Pons (tissue), 1 donor: ENCODE measurements at places on chromosomes 5 and 9.
A peak's percentile ranks its signal among the peaks of the same experiment; 100 is the strongest.

- DNase-seq, result no peak
Measured at GRCh38 chr9:28801144-28801799, 1228.0 kb upstream of the C9orf72 start.

DNA sequence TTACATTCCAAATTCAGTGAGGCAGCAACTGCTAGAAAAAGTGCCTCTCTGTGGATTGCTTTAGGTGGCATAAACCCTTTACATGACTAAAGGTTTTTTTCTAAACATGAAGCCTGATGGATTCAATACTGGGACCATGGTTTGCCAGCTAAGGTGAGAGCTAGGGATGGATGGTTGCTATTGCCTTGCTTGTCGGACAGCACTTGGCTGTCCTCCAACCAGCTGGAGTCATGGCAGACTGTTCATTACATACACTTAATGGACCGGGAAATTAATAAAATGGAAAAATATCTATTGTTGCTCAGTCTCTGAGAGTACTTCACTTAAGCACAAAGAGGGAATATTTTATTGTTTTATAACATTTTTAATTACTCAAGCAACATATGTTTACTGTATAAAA, 116.9 kb upstream of the TRPC7 start:
- DNase-seq, result no peak

GRCh38 chr9:37486616-37487548, 1.1 kb downstream of the POLR1E start:
- DNase-seq, result peak; percentile 57

DNA sequence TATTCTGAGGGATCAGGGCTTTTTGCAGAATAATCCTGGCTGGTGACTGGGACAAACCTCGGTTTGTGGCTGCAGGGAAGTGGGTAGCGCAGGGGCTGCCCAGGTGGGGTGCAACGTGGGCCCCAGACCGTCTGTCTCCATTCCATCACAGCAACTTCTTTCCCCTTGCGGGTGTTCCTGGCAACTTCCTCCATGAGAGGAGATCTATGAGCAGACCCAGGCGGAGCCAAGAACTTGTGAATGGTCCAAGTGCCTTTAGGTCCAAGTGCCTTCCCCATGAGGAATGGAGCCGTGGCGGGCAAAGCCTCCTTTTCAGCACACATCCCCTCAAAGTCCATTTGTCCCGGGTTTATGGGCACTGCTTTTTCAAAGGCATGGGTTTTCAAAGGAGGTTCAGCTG, 136.5 kb downstream of the PHF2 start:
- DNase-seq, result no peak

- DNase-seq, result no peak
Measured at GRCh38 chr9:11962327-11962726, 730.9 kb upstream of the TYRP1 start.

GRCh38 chr9:69056191-69056815, 20.8 kb downstream of the FXN start:
- no peak for DNase-seq

DNA sequence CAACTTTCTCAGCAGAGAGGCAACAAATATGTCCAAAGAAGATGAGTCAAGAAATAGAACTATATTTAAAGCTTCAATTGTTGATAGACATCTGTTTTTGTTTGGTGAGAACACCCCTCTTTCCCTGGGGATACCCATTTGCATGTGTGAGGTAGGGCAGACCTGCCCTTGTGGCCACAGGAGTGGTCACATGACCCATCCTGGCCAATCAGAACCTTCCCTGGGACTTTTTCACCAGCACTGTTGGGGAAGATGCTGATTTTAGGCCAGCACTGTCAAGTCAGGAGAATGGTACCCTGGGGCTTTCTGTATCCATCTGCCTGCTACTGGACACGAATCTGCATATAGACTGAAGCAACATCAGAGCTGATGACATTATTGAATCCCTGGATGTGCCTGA, 211.2 kb downstream of the CDK5RAP2 start:
- DNase-seq, result no peak

DNA sequence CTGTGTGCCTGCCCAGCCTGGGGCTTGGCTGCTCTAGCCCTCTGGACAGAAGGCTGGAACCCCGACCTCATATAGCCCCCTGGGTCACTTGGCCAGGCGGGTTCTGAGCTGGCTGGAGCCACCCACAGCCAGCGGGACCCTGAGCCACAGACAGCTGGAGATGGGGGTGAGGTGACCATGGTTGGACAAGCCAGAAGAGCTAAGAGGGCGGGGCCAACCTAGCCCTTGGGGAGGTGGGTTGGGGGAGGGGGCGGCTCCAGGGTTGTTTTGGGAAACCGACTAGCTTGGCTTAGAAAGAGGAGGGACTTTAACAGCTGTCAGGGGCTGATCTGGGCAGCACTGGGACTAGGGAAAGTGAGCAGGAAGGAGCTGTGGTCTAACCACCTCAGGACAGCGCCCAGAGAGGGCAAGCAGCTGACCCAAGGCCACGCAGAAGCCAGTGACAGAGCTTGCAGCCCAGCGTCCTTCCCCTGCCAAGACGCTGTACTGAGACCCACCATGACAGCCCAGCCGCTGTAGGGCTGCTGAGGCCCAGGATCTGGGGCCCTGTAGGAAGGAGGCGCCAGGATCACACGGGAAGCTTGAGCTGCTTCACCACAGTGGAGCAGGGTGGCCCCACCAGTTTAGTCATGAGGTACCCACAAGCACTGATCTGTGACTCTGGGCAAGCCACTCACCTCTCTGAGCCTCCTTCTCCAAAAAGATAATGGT, 2.2 kb downstream of the AIF1L start:
- no peak for DNase-seq

GRCh38 chr5:56588636-56589480, 226.5 kb upstream of the MAP3K1 start:
- no peak for DNase-seq

- DNase-seq, result no peak
Measured at GRCh38 chr5:103391659-103392058, 133.1 kb downstream of the MACIR start.

DNA sequence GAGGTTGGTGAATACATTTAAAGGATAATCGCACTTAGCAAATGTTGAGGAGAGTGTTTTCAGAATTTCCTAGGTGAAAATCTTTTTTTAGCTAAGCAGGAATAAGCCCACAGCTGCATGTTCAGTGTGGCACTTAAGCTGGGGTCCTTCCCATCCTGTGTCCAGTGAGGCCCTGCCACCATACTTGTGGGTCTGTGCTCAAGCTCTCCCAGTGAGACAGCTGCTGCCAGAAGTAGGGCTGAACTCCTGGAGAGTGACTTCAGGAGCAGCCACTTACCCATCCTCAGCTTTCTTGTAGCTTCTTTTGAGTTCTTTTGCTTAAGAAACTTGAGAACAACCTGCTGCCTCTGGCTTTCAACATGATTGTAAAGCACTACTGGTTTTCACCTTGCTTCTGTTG, 110.0 kb upstream of the DHFR start:
- DNase-seq, result no peak

DNA sequence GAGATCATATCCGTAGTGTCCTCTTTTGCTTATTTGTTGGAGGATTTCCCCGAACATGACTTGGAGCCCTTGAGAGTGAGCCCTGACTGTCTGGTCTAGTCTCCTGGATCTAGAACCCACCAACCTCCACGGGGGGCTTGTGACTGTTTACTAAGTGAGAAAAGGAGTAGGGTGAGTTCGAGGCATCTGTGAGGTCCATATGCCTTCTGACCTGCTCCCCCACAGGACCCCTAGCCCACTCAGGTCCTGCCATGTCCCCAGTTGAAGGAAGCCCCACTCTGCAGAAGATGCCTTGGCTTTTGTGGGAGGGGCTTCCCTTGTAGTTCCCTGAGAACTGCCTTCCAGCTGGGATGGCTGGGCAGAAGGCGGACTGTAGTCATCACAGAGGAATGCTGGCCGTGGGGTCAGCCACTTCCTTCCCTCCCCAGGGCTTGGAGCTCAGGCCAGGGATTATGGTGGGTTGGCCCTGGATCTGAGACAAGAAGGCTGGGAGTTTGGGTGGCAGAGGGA, 7.0 kb upstream of the IRF1 start:
- DNase-seq, result no peak

GRCh38 chr5:33762859-33763258, 128.9 kb downstream of the ADAMTS12 start:
- DNase-seq, result no peak

- DNase-seq, result no peak
Measured at GRCh38 chr5:91255396-91256141, 127.5 kb downstream of the ARRDC3 start.

- peak; percentile 43 for DNase-seq
Measured at GRCh38 chr9:122816163-122816867, 12.1 kb downstream of the PDCL start.

DNA sequence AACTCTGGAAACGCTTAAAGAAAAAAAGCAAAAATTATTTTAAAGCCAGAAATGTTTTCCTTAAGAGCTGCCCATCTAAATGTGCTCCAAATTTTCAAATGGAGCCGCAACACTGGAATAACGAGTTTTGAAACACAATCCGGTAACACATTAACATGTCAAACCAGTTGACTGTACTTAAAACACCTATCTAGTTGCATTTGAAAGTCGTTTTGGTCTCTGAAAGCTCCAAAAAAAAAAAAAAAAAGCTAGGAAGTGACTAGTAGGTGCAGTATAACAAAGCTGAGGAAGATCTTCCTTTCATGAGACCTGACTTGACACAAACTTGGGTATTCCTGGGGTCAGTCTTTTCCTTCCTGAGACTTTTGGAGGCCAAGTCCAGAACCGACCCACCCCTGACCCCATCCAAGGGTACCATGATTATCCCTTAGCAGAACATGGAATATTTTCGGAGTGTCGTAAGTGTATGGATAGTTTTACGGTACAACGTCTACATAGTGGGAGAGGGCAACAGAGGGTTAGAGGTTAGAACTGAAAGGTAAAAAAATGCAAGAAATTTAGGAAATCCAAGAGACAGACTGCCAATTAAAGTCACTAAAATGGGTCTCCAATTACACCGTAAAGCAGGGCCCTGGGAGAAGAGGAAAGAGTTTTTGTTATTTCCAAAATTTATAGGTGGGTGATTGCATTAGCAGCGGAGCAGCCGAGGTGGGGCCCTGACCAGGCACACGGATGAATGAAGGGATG, 812 bp downstream of the CETN3 start:
- DNase-seq, result peak; percentile 23

DNA sequence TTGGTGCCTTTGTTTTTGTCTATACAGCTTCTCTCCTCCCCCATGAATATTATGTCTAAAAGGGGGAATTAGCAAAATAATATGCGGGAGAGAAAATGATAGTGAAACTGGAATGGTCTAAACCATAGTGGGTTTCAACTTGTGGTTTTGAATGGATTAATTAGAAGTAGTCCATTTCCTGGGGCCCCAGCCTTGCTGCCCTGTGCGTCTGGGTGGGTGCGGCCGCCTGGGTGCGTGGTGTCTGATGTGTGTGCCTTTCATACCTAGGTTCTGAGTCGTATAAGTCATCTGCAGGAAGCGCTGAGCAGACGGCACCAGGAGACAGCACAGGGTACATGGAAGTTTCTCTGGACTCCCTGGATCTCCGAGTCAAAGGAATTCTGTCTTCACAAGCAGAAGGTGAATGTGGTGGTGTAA, 120.0 kb upstream of the CACNA1B start:
- DNase-seq, result no peak

DNA sequence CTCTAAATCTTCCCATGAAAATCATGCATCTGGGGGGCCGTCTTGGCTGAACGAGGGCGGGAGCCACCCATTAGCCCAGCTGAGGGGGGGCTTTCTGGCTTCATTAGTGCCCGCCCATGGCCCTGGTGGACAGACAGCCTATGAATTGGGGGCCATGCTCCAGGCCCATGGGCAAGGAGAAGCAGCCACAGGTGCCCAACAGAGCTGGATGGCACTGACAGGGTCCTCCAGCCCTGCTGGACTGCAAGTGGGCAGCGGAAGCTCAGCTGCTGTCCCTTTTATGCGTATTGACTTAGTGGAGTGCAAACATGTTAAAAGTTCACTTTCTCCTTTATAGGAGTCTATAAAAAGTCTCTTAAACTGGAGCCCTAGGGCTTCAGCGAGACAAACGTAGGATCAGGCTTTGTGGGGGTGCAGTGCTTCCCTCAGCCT, 75.3 kb downstream of the MACROH2A1 start:
- no peak for DNase-seq

GRCh38 chr5:36073595-36074216, 7.0 kb upstream of the UGT3A2 start:
- DNase-seq, result no peak

DNA sequence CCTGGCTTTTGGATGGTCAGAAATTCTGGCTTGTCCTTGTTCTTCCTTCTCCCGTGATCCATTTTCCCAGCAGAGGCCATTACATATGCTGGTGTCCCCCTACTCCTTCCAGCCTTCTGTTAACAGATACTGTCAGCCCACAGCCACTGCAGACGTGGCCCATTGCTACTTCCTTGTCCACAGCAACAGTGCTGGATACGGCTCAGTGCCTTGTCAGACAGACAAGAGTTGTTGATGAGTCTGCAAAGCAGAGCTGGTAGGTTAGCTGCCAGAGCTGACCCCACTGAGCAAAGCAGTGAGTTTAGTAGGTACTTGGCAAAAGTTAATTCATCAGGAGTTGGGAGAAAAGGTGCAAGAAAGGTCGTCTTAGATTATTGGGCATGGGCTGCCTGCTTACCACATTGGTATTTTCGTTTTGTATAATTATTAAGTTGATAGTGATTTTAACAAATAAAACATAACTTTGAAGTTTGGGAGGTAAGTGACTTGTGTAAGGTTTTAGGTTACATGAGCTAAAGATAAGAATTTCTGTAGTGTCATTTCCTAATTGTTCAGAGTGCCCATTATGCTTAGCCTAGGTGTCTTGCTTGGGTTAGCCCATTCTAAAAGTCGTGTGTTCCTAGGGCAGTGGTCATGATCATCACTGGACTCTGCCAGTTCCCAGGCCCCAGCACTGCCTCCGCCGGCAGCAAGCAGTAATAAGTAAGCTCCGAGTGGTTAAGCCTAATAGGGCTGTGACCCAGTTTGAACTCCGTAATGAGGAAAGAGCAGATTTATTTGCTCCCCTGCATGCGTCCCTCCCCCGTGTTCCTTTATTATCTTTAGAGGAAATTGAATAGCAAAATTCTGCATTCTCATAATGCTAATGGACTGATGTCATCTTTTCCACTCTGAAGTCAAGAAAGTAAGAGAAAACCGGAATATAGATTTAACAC, 292.0 kb downstream of the FANCC start:
- peak; percentile 77 for DNase-seq

- no peak for DNase-seq
Measured at GRCh38 chr5:5006548-5006947, 133.6 kb upstream of the ADAMTS16 start.

- DNase-seq, result no peak
Measured at GRCh38 chr9:91757782-91758181, 192.2 kb downstream of the ROR2 start.

DNA sequence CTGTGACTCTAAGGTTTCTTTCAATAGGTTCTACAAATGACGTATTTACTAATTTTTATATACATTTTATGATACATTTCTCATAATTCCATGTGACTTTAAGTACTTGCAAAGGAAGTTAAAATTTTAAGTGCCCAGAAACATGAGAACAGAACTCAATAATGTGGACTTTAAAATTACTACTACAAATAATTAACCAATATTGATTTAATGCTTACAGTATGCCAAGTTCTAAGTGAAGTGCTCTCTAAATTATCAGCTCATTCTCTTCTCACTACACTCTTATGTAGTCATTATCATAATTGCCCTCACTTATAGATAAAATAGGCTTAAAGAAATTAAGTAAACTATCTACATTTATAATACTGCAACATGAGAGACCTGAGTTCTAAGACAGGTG, 1690.7 kb upstream of the CDH9 start:
- no peak for DNase-seq

GRCh38 chr9:5895782-5896181, 5.1 kb downstream of the MLANA start:
- DNase-seq, result peak; percentile 63

GRCh38 chr9:133682818-133683585, 46.8 kb downstream of the DBH start:
- no peak for DNase-seq

- DNase-seq, result no peak
Measured at GRCh38 chr5:129591508-129592160, 131.5 kb downstream of the ADAMTS19 start.
